Foreskin keratinocyte (primary cell): ENCODE measurements at places on chromosomes 16 and 17.

GRCh38 chr17:67570797-67571196 is 146.9 kb upstream of the NOL11 start:
- DNase-seq: no peak

DNA sequence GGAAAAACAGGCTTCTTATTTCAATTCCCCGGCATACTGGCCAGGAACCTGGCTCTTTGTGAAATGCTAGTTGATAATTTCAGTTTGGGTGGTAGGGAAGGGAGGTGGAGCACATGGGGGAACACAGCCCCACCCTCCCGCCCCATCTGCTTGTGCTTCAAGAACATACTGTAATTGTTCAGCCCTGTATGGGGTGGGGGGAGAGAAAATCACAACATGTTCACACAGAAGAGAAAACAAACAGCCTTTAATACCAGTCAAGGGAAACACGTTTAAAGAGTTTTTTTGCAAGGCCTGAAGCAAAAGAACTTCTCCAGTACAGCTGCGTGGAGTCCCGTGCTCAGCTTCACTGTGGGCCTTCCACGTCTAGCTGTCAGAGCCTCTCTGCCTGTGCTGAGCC is 59.7 kb downstream of the SHISA6 start:
- DNase-seq: no peak

GRCh38 chr16:89983536-89983935 is 35.0 kb downstream of the DEF8 start:
- DNase-seq: no peak

DNA sequence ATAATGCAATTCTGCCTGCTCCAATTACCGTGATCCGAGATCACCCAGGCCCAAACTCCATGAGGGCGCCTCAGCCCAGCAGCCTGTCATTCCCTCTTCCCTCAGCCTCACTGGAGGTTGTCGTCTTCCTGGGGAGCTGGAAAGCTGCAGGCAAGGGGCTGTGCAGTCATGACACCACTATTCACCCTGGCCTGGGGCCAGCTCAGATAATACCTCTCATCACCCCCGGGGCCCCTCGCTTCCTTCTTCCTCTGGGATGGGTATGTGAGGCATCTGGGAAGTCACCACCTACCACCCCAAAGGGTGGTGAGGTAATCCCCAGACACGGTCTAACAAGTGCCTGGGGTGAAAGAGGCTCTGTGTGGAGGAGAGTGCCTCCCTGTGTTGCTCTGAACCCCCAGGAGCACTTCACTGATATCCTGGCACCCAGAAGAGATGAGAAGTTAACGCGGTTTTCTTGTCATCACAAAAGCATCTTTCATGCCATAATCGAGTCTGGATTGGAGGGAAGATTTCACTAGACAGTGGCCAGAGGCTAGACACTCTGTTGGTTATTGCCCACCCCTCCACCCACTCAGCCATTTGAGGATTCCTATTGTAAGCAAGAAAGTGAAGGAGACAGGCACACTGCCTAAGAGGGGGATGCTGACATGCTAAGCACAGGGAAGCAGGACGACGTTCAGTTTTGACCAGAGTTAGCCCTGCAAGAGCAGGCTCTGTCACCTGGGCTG is 18.4 kb downstream of the CFAP20 start:
- DNase-seq: peak; percentile 63

DNA sequence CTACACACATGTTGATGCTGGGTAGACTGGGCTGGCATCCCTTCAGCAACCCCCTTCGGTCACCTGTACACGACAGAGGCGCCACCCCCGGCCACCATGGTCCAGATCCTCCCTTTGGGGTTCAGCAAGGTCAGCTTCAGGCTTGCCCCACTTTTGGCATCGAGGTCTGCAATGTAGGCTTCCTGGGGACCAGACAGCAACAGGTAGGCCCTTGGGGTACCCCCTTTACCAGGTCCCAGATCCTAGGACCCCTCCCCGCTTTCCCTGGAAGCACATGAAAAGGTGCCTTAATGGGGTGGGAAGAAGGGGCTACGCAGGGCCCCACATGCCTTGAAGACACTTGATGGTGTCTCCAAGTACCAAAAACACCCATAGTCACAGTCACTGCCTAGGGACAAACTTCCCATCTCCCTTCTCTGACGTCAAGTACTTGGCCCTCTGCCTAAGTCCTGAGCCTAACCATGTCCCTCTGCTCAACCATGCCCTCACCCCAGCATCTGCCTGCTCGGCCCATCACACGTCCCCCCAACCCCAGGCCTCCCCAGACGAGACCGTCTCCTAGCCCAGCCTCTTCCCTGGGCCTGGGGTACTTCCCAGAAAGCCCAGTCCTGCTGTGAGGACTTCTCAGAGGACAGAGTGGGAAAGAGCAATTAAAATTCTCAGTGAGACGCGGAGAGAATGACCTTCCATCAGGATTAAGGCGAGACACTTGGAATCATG is 12.1 kb downstream of the ACLY start:
- DNase-seq: no peak

GRCh38 chr16:82092711-82093110 is 57.7 kb downstream of the HSD17B2 start:
- DNase-seq: no peak

GRCh38 chr17:41784207-41784744 is 2.2 kb downstream of the JUP start:
- DNase-seq: peak; percentile 90

GRCh38 chr17:30344283-30345088 is 10.6 kb upstream of the TMIGD1 start:
- DNase-seq: no peak

DNA sequence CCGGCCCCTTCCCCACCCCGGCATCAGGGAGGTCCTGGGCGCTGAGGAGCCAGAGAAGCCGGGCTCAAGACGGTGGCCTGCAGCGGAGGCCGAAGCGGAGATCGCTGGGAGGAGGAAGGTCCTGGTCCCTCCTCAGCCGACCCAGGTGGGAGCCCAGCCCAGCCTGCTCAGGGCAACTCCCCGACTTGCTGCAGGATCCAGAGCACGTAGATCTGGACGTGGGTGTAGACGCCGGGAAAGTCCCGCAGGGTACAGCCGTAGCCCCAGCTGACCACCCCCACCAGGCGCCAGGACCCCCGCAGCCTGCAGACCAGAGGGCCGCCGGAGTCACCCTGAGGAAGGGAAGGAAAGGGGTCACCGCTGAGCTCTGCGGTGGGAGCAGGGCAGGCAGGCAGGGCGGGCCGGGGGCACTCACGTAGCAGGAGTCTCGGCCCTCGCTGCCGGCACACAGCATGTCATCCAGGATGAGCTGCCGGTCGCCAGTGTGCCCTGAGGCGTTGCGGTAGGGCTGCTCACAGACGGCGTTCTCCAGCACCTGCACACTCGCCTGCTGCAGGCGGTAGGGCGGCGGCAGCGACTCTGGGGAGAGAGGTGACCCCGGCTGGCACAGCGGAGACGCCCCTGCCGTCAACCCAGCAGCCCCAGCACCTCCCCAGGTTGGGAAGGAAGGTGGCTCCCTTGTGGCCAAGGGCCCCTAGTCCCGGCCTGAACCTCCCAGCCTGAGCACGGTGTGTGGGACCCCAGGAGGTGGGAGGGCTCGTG is 5.4 kb downstream of the TPSD1 start:
- no peak for DNase-seq

- DNase-seq: peak; percentile 28
These were observed 621 bp downstream of the KCNJ2 start for GRCh38 chr17:70169709-70170597.

GRCh38 chr16:12587646-12588277 is 215.9 kb downstream of the CPPED1 start:
- DNase-seq: no peak

DNA sequence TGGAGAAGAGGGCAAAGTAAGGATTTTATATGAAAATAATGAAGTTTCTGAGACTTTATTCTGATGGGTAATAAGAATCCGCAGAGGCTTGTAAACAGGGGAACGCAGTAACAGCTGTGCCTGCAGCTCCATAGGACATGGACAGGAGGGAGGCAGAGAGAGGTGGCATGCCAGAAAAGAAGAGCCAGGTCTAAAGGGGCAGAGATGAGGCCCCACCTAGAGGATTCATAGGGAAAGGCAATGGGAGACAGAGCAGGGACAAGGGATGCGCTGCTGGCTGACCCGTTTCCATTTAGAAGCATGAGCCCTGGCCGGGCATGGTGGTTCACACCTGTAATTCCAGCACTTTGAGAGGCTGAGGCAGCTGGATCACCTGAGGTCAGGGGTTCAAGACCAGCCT is 340.3 kb upstream of the CDH5 start:
- no peak for DNase-seq

- no peak for DNase-seq
These were observed 37.6 kb upstream of the ABCC11 start for GRCh38 chr16:48284772-48285409.

- no peak for DNase-seq
These were observed 8.4 kb upstream of the CNTNAP4 start for GRCh38 chr16:76268824-76269223.

- no peak for DNase-seq
These were observed 5.0 kb downstream of the ARHGEF15 start for GRCh38 chr17:8314797-8315763.

DNA sequence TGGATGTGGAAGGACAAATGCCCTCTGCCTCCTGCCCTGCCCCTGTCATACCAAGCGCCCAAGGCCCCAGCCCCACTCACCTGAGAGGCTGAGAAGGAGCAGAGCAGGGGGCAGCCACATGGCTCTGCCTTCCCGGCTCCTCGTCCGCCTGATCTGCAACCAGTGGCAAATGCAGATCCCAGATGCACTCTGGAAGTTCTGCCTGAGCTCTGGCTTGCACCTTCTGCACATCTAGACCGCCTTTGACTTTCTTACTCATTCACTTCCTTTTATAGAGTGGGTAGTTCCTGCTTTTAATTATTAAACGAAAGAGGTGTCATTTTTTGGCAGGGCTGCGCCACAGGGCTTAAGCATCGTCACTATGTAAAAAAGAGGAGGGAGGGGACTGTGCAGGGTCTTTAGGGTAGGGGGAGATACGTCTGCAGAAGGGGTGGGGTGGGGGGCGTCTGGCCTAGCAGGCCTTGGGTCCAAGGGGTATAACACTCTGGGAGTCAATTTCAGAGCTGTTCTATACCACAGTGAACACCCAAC is at the start of gene CD300LB:
Gene CD300LB, minus strand, starts transcription at position 245 of the 531 bp plus-strand sequence. Its CDS starts 125 bp downstream, at position 120.
- no peak for DNase-seq

- DNase-seq: peak; percentile 40
These were observed 8.8 kb upstream of the MLKL start for GRCh38 chr16:74709441-74709877.

DNA sequence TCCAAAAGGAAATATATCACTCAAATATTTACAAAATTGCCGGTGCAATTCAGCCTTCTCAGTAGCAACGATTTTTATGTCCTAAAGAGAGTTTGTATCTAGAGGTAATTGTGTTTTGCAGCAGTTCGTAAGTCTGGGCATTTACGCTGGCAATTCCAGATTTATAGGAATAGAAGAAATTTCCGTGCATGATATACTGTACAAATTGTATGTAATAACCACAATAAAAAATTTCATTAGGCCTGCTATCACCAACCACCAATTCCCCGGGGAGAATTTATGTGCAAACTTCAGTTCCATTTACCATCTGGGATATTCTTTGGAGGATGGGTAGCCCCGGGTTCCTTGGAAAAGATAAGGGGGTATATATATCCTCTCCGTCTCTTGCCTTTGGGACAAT is 401.5 kb downstream of the TMEM114 start:
- DNase-seq: no peak

- DNase-seq: peak; percentile 35
These were observed 1.6 kb downstream of the XYLT1 start for GRCh38 chr16:17469011-17469740.

- DNase-seq: no peak
These were observed 37.8 kb downstream of the CDH8 start for GRCh38 chr16:61998460-61998859.

DNA sequence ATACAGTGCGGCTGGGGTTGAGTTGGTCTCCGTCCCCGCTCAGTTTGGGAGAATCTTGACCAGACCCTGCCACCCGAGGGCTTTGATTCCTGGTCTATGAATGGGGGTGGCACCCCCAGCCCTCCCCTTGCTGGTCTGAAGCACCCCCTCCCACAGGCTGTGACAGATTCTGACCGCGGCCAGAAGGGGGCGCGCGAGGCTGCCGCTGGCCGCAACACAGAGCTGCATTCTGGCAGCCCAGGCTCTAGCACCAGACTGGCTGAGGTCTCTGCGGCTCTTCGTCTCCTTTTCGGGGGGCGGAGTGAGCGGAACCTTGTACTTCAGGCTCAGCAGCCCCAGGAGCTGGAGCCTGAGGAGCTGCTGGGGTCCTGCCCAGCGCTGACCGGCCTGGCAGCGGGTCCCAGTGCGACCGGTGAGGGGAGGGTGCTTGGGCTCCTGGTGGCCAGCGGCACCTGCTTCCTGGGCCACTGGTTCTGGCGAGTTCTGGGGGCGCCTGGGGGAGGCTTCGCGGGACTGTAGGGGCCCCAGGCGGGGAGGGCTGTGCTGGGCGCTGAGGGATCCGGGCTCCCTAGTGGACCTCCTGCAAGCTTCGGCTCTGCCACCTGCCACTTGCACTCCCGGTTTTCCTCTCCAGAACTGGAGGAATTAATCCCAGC is 1011.6 kb downstream of the KCNJ18 start:
- no peak for DNase-seq

- no peak for DNase-seq
These were observed 380.7 kb upstream of the PSMD7 start for GRCh38 chr16:73915935-73916334.

DNA sequence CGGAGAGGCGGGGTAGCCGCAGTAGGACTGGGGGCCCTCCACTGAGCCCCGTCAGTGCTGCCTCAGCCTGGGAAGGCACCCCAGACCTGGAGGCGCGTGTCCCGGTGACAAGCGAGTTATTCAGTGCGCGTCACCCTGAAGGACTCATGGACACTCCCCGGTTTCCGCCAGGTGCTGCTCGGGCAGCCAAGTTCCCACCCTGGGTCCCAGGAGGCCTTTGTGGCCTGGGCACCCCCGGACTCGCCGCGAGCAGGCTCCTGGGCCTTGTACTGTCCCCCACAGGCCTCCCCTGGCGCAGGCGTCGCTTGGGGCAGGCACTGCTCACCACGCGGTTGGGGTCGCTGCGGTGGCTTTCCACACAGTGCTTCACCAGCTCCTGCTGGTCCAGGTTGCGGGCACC is 7.6 kb downstream of the RNF166 start:
- no peak for DNase-seq

GRCh38 chr16:67917852-67918236 is 13.8 kb downstream of the CTRL start:
- DNase-seq: peak; percentile 89

GRCh38 chr17:74637265-74637664 is 13.7 kb upstream of the CD300E start:
- no peak for DNase-seq

DNA sequence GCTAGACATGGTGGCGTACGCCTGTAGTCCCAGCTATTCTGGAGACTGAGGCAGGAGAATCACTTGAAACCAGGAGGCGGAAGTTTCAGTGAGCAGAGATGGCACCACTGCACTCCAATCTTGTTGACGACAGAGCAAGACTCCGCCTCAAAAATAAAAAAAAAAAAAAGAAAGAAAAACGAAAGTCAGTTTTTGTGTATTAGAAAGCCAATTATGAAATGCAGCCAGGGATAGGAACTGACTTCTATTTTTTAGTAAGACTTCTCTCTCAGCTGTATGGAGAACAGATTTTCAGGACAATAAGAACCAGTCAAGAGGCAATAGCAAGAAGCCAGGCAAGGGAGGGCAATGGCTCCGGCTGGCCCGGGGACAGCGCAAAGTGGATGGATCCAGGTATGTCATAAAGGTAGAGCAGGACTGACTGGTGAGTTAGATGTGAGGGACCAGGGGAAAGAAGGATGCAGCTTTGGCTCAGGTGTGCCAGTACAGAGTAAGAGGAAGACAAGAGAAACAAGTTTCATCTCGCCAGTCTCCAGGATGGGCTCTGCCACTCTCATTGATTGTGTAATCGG is 12.5 kb upstream of the CCL1 start:
- DNase-seq: no peak

GRCh38 chr17:15462976-15463772 is 4.2 kb downstream of the CDRT4 start:
- peak; percentile 23 for DNase-seq
